Activated CD8-positive, alpha-beta T cell treated with anti-CD3 and anti-CD28 coated beads, Interleukin-2, amount 10 ng/mL, durations not matched to agents 7 days and 5 days (primary cell): ENCODE measurements at places on chromosomes 4 and X.

- peaks cover 58% of the 10 kb centered on the region for H3K4me1 ChIP-seq
- H3K27me3 ChIP-seq, result no peaks in the 10 kb centered on the region
- H3K27ac ChIP-seq, result no peak overlapping the region
- no peak overlapping the region for H3K4me3 ChIP-seq
Observed at GRCh38 chr4:40299126-40299525, 36.0 kb upstream of the CHRNA9 start.

- DNase-seq, result no peak
- no peaks in the 10 kb centered on the region for H3K36me3 ChIP-seq
- no peaks in the 10 kb centered on the region for H3K27me3 ChIP-seq
Observed at GRCh38 chrX:43985511-43985910, 12.3 kb upstream of the NDP start.

DNA sequence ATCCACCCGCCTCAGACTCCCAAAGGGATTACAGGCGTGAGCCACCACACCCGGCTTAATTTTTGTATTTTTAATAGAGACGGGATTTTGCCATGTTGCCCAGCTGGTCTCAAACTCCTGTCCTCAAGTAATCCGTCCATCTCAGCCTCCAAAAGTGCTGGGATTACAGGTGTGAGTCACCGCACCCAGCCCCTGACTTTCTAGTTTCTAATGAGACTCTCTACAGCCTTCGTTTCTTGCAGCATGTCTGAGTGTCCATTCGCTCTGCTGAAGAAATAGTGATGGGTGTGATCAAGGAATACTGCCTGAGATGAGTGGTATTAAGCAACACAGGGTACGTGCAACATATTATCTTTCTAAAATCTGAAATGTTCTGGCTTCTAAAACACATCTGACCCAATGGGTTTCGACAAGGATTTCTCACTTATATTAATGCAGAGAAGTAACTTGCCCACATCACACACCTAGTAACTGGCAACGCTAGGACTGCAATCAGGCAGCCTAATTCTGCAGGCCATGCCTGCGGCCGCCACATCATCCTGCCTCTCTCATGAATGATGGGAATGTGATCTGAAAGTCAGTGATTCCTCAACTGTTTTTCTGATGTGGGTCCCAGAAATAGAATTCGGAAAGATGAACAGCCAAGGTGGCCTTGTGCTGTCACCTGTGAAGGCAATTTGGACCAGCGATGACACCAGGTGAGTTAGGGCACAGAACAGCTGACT, 74.3 kb downstream of the RBM47 start:
- no peaks in the 10 kb centered on the region for H3K36me3 ChIP-seq
- H3K27me3 ChIP-seq, result no peaks in the 10 kb centered on the region
- no peak overlapping the region for H3K27ac ChIP-seq
- peaks cover 44% of the 10 kb centered on the region for H3K4me1 ChIP-seq

- peaks cover 2% of the 10 kb centered on the region for H3K27me3 ChIP-seq
- no peaks in the 10 kb centered on the region for H3K36me3 ChIP-seq
- no peak overlapping the region for H3K4me3 ChIP-seq
- DNase-seq, result no peak
- no peaks in the 10 kb centered on the region for H3K4me1 ChIP-seq
Observed at GRCh38 chr4:174091130-174091529, 192.3 kb downstream of the FBXO8 start.

DNA sequence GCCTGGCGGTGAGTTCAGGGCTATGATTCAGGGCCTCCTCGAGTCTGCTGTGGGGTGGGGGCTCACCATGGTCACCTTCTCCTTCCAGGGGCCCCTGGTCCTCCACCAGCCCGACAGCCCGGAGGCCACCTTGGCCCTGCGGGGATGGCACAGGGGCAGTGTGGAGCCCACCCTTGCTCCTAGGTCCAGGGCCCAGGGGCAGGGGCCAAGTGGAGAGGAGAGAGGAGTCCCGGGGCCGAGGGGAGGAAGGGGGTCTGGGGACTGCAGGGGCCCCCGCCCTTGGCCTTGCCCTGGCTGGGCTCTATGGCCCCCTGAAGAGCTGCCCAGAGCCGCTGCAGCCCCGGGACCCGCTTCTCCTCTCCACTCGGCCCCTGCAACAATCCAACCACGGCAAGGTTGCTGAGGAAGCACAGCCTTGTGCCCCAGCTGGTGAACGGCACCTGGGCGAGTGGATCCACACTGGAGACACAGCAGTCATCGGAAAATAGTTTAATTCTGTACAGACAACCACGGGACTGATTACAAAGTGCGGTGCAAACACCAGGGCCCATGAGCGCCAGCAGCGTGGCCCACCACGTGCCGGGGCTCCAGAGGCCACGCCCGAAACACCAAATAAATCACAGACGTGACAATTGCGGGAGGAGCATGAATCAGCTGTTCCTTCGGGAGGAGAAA, 23.0 kb upstream of the CPLX1 start:
- H3K4me1 ChIP-seq, result no peaks in the 10 kb centered on the region
- DNase-seq, result no peak
- no peak overlapping the region for H3K27ac ChIP-seq
- peaks cover 50% of the 10 kb centered on the region for H3K36me3 ChIP-seq
- H3K4me3 ChIP-seq, result no peak overlapping the region
